ENCODE measurements at places on chromosomes 1 and 21.

DNA sequence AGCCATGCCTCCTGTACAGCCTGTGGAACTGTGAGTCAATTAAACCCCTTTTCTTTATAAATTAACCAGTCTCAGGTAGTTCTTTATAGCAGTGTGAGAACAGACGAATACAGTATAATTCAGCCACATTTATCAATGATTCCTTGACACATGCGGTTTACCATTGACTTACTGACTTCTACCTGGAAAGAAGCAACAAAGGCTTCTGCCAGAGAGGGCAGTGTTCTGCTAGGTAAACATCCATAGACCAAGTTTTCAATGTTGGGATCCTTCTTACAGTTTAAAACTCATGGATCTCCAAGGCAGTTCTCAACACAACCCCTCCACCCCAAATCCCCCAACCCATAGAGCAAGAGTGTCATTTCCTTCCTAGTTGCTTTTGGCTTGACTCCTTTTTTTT is 150.6 kb downstream of the ZNF648 start:
- no peak for DNase-seq

GRCh38 chr1:15684042-15684461 is at the start of gene PLEKHM2:
PLEKHM2 (plus strand) TSS chr1:15684320; CDS start chr1:15684559, 239 bp downstream.
- no peak for DNase-seq

GRCh38 chr21:38661889-38662568 is 143.7 kb upstream of the ETS2 start:
- DNase-seq = no peak

DNA sequence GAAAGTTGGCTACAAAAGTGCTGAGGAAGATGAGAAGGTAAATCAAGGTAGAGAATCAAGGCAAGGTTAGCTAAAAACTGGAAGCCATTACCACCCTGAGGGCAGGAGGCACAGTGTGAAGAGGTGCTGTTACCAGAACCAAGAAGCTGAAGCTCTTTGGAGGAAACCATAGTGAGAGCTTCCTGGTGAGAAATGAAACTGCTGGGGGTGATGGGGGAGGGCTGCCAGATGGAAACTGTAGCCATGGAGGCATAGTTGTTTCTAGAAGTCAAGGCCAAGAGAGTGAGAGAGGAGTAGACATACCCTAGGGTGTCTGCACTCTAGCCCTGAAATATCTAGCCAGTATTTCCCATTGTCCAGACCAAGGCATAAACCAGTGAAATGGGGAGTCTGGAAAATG is 28.7 kb downstream of the IFI44 start:
- no peak for DNase-seq

GRCh38 chr21:33587792-33588484 is 546 bp downstream of the DONSON start:
- DNase-seq = no peak

GRCh38 chr1:235843461-235843961 is 23.2 kb downstream of the LYST start:
- DNase-seq = no peak

DNA sequence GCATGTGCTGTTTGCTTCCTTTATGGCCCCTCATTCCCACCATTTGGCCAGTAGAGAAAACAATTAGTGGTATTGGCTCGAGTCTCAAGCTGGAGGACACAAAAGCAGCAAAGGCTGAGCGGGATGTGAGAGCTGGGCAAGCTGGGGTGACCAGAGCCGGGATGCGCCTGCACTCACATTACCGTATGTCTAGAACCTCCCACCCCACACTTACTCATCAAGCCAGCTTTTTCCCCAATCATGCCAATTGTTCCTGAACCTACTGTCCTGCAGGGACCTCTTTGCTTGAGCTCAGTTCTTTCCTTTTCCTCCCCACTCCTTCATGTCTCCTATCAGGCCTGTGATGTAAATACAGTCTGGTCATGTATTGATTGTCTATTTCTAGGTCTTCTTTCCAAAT is 45.9 kb downstream of the KIRREL1 start:
- no peak for DNase-seq

- no peak for DNase-seq
Measured at GRCh38 chr1:2480986-2481364, 4.9 kb downstream of the PLCH2 start.

DNA sequence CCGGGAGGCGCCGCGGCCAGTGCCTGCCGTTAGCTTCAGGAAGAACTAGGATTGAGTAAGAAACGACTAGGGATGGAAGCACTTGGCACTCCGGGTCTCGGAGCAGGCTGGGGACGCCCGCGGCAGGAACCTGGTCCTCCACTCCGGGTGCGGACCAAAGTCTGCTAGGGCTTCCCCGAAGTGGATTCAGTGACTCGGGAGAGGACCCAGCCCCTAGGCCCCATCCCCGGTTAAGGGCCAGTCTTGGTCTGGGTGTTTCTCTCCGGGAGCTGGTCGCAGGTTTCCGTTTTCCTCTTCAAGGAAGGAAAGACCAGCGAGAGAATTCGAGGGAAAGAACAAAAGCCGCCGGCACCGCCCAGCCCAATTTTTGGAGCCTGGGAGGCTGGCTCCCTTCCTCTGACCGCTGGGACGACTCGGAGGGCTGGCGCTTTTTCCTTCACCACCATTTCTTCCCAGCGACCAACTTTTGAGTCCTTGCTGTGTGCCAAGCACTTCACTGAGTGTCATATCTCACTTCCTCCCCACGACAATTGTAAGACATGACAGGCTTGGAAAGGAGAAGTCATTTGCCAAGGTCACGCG is 16.8 kb upstream of the STMN1 start:
- DNase-seq = no peak

DNA sequence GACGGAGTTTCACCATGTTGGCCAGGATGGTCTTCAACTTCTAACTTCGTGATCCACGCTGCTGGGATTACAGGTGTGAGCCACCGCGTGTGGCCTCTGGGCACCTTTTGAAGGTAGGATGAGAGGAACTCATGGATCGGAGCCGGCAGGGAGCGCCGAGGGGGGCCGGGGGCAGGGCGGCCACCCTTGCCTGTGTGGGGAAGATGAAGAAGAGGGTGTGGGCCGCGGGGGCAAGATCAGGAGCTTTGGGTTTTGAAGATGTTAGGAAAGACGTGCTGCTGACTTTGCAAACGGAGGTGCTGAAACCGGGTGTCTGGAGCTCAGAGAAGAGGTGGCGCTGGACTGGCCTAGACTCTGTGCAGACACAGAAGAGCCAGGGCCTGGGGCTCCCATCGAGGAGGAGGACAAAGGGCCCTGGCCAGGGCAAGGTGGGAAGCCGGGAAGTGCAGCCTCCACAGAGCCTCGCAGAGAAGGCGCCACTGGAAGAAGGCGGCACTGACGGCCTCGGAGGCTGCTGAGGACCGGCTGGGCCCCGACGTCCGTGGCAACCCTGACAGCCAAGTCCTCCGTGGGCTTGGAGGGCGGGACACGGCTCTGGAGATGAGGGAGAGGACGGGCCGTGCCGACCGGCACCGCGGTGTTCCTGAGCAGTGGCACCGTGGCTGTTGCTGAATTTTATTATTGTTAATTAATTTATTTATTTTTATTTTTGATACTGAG is 13.7 kb downstream of the RNF223 start:
- no peak for DNase-seq

- DNase-seq = no peak
Measured at GRCh38 chr1:93694819-93695218, 13.2 kb upstream of the BCAR3 start.

DNA sequence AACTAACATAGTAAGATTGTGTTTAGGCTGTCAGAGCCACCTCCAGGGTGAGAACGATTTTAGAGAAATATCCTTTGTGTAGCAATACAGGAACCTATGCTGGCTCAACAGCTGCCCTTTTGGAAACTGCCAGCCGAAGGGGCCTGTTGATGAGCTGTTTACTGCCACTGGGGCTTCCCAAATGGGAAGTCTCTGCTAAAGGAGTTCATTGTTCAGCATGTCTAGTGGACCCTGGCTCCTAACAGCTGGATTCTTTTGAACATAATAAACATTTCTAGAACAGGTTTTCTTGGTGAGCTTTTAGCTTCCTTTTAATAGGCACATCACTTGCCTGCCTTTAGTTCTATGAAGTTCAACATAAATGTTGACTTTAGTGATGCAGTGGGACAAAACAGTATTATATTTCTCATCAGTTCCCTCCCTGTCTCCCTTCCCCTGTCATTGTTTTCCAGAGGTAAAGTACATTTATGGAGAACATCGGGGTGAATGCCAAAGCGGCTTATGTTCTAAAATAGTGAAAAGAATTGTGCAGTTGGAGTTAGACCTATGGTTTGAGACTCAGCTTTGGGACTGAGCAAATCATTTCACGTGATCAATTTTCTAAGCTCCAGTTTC is 57.4 kb downstream of the UCK2 start:
- DNase-seq = no peak

- DNase-seq = no peak
Measured at GRCh38 chr21:15058854-15059263, 5.9 kb downstream of the NRIP1 start.

DNA sequence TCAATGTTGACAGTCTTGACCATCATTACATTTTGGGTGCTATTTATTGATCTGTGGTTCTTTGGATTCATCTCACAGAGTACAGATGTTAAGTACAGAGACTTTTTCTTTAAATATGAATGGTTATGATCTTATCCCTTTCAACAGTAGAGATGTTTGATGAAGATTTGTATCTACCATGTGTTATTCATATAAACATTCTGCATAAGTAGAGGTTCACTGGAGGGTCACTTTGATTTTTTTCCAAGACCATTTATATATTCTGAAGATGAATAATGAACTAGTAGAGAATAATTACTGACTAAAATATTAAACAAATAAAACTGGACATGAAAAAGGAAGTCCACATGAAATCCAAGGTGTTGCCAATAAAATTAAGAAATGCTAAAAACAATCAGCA is 28.6 kb upstream of the HUNK start:
- no peak for DNase-seq

DNA sequence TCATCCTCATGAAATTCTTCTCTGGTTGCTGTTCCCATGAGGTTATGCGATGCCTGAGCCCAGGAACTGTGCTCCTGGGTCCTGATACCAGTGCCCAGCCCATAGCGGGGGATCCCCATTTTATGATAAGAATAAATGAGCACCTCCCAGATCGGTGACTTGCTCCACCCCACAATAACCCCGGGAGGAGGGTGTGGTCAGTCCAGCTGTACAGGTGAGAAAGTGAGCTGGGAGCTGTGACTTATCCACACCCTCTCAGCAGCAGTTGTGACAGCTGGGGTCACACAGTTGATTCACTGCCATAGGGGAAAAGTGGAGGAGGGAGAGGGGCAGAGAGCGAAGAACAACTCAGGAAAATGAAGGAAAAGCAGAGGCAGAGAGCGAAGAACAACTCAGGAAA is 33.4 kb downstream of the OR2G3 start:
- no peak for DNase-seq

- DNase-seq = no peak
Measured at GRCh38 chr1:27529704-27530018, 39.7 kb upstream of the WASF2 start.

- no peak for DNase-seq
Measured at GRCh38 chr1:32736812-32737791, 34.5 kb upstream of the SYNC start.

GRCh38 chr21:28754127-28754611 is 238.5 kb downstream of the LTN1 start:
- DNase-seq = no peak

GRCh38 chr21:15754640-15755039 is 24.9 kb downstream of the USP25 start:
- DNase-seq = no peak

Measured in stimulated activated CD4-positive, alpha-beta T cell treated with anti-CD3 and anti-CD28 coated beads, TNF-alpha, amount 100 ng/mL, for 24 hours (primary cell).